WERI-Rb-1 (cell line): ENCODE measurements at places on chromosomes 7 and 10.
A peak's percentile ranks its signal among the peaks of the same experiment; 100 is the strongest.

GRCh38 chr10:15209827-15210509 is 41.5 kb upstream of the NMT2 start:
- DNase-seq, result peak; percentile 77

- DNase-seq, result no peak
These were observed 43.5 kb upstream of the SORBS1 start for GRCh38 chr10:95604630-95605029.

DNA sequence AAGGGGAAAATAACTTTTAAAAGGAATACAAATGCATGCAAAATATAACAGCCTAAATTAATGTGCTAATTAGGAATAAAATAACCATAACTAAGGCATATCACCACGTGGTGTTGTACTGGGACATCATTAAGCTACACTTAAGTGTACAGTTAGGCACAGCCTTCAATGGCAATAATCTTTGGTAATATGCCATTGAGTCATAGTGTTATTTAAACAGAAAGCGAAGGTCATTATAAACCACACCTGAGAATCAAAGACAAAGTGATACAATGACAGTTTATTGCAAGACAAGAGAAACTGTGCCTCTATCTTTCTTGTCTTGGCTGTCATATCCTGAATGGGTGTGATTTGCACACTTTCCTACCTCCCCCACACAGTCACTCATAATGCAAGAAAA is 30.5 kb upstream of the AUTS2 start:
- no peak for DNase-seq

DNA sequence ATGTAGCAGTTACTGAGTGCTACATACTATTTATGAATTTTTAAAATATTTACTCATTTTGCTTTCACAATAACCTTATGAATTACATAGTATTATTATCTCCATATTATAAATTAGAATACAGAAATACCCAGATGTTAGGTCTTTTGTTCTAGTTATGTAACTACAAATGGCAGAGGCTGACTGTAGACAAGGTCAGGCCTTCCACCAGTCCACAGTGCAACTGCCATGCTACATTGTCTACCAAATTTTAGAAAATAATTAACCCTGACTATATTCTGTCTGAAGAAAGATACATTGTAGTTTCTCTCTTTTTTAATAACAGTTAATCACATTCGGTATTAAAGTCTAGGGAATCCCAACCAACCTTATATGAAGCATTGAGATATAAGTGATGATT is 280.9 kb downstream of the MALRD1 start:
- no peak for DNase-seq

DNA sequence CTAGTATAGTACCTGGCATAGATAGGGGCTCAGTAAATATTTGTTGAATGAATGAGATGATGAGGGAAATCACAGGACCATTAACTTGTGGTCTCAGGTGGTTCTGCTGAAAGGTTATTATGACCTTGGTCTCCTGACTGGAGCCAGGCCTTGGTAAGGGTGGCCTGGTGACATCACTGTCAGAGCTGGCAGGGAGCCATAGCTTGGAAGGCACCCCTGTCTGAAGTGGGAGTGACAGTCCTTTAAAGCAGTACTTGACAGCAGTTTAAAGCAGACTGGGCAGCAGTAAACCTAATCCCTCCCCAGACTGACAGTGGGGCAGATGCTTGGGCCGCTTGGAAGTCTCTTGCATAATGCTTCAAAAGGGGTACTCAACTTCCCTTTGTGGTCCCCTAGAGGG is 13.4 kb downstream of the DPCD start:
- no peak for DNase-seq

- no peak for DNase-seq
These were observed 301.4 kb downstream of the ABCA13 start for GRCh38 chr7:48472640-48473039.
